ENCODE measurements at places on chromosomes 12 and 14.

GRCh38 chr12:108854451-108855283 is 2.7 kb downstream of the SSH1 start:
- no peak for DNase-seq

DNA sequence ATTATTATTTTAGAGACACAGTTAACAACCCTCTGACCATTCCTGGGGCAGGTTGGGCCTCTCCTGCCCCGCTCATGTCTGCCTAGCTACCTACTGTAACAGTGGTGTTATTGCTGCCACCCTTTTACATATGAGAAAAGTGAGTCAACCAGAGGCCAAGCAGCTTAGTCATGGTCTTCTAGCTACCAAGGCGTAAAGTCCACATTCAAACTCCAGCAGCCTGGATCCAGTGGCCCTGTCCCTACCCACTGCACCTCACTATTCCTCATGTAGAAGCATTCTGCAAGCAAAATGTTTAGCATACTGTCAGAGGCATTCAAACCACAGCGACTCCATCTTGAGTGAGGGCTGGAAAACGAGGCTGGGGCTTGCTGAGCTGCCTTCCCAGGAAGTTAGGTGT is 95.8 kb downstream of the SLC15A4 start:
- DNase-seq = no peak

DNA sequence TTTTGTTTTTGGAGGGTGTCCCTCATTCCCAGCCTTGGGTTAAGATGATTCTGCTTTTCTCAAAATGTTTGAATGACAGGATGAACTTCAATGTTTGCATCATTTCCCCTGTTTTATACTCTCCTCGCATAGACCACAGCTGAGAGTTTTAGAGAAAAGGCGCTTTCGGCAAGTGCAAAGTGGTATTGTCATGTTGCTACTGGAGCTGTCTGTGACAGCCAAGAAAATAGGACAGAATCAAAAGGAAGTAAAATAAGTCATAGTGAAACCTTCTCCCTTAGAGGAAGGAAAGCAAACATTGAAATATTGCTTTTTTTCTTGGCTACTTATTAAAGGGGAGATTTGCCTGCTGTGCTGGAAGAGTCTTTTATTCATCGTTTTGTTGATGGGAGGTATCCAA is 33.5 kb upstream of the ARHGAP5 start:
- no peak for DNase-seq

DNA sequence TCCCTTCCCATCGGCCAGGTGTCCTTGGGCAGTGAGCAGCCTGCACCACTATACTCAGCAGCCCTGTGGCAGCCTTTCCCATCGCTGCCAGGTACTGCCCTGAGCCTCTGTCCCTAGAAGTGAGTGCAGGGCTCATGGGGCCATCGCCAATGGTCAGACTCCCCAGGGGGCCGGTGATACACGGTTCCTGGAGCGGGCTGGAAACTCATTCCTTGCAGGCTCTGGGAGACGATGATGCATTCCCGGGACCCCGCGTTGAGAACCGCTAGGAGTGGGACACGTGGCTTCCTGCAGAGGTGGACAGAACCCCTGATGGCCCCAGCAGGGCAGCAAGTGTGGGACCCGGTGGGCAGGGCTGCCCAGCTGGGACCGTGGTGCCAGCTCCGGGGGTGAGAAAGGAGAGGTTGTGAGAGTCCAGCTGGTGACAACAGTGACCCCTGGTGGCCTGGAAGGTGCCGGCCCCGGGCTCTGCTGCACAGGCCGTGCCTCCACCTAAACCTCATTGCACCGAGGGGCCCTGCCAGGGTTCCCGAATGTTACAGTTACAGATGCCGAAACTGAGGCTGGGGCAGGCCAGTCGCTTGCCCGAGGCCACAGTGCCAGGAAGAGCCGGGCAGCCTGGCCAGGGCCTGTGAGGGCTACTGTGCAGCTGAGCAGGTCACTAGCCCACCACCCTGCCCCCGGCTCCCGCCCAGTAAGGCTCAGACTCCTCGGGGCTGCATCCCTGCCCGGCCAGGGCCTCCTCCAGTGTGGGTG is 33.8 kb downstream of the FBRSL1 start:
- DNase-seq = no peak

DNA sequence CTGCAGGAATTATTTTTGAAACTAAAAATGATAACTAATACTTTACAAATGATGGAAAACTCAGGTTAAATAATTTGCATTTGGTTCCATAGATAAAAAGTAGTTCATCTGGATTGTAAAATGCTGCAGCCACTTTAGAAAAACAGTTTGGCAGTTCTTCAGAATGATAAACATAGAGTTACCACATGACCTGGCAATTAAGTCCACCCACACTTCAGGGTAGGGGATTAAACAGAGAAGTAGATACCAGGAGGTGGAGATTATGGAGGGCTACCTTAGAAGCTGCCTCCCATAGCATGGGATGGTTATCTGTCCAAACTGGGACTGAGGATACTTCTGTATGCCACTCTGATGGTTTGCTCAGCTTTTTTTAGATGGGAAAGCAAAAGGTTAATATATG is 22.2 kb downstream of the ARF6 start:
- DNase-seq = no peak

DNA sequence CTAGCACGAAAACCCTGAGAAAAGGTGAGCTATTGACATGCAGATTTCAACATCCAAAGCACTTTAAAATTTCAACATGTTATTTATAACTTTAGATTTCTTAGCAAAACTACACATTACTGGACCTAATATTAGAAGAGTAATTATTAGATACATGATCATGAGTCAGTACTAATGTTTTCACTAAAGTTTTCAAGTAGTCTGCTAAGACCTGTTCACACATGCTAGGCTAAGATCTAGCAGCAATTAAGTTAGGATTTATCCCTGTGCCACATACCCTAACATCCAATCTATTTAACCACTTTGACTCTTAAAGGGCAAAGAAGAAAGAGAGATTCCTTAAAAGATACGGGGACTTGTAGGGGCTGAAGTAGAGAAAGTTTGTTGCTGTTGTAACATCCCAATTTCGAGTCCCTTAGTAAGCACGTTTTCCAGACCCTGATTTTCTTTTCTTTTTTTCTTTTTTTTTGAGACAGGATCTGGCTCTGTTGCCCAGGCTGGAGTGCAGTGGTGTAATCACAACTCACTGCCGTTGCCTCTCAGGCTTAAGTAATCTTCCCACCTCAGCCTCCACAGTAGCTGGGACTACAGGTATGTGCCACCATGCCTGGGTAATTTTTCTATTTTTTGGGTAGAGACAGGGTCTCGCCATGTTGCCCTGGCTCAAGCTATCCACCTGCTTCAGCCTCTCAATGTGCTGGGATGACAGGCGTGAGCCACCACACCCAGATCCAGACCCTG is 102.5 kb upstream of the ATF7IP start:
- no peak for DNase-seq

DNA sequence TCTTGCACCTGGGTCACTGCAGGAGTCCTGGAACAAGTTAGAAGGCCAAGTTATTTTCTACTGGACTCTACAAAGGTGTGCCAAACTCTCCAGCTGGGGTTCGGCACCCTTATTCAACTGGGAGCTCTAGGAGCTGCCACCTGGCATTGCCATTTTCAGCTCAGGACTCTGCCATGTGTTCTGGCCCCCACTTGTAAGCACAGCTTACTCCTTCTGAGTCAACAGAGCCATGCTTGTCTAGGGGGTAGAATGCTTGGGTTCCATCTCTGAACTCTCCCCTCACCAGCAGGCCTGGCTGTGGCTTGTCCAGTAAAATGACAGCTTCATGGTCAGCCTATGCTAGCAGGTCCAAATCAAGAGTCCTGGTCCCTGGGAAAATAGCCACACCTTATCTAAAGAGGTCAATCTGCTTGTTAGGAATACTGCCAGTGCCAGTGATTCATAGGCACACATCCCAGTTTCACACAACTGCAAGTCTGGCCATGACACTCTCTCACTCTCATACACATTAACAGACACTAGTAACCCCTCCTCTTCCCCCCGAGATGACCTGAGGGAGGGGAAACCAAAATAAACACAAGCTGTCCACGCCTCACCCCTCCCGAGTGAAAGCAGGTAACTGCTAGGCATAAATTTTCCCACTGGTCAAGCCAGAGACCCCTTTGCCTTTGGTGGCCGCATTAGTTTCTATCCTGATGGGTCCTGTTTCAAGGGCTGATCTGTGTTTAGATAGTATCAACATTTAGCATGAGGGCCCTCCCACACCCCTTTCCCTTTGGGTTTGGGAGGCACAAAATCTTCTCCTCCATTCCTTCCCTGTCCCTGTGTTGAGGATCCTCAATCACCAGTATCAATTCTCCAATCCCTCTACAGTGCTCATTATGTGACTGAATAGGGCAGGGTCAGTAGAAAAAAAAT is 182.3 kb upstream of the GZMB start:
- DNase-seq = no peak

- no peak for DNase-seq
Measured at GRCh38 chr14:33916663-33917565, 34.0 kb downstream of the EGLN3 start.

DNA sequence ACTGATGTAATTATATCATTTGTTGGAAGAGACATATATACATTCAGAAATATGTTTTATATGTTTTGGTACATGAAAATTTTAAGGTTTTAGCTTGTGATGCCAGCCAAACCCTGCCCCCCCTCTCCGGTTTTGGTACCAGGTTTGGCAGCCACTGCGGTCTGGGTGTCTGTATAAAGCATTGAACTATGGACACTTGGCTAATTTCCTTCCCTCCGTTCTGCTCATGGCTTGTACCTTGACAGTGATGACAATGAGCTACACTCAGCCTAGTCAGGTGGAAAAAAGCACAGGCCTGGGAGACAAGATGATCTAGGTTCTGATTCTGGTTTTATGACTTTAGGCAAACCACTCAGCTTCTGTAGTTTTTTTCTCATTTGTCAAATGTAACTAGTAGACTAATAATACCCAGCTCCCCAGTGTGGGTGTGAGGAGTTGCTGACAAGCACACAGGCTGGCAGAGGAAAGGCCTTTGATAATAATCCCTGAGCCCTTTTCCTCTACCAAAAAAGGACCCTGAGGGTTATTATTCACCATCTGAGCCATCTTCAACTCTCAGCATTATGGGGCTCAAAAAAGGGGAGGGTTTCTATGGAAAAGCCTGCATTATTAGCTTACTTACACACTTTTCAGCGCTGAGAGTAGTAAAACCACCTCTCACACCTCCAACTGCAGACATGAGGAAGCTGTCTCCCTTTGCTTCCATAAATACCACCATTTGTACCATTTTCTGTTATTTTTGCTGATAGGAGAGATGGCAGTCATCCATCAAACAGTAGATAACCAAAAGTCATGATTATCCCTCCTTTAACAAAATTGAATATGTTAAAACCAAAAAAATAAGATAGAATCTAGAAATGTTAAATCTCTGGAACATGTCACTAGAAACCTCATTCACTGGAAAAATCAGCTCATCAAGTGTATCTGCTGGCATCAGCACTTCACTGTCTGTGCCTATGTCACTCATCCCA is 76.3 kb upstream of the PSMC1 start:
- DNase-seq = no peak

GRCh38 chr14:36989806-36990205 is 182.6 kb downstream of the SLC25A21 start:
- DNase-seq = no peak

DNA sequence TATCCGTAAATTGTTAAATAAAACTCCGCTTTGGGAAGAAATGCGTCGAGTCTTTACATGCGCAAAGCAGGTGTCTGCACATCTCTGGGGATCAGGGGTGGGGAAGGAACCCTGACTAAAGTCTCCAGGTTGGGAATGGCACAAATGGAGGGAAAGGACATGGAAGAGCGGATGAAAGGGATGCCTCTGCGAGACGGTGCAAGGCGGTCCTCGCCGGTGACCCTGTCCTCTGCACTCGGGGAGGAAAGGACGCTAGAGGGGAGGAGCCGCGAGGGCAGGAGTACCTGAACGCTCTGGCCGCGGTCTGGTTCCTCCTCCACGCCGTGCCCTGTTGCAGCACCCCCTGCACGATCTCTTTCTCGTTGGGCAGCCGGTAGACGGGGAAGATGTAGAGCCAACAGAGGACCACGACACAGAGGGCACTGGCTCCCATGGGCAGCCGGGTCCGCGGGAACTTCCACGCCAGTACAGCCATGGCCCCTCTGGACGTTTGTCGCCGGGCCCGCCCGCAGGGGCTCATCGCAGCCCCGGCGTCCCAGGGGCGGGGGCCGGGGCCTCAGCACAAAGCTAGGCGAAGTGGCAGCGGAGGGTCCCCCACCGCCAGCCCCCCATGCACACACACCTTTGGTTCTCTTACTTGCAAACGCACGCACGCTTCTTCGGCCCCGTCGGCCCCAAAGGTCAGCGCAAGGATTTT is 646 bp downstream of the ST8SIA1 start:
- DNase-seq = no peak

GRCh38 chr12:18457362-18457761 is 196.0 kb downstream of the PIK3C2G start:
- no peak for DNase-seq

GRCh38 chr12:111438481-111438880 is 32.8 kb downstream of the SH2B3 start:
- no peak for DNase-seq

DNA sequence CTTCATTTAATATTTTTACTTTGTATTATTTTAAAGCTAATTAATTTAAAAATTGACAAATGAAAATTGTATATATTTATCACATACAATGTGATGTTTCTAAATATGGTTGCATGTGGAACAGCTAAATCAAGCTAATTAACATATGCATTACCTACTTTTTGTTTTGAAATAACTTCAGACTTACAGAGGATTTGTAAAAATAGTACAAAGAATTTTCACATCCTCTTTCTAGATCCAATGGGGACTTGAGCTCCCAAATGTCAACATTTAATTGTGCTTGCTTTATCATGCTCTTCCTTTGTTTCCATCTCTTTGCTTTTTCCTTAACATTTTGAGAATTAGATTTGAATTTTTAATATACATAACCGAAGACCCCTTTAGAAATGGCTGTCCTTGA is 6.6 kb downstream of the DCD start:
- DNase-seq = no peak

DNA sequence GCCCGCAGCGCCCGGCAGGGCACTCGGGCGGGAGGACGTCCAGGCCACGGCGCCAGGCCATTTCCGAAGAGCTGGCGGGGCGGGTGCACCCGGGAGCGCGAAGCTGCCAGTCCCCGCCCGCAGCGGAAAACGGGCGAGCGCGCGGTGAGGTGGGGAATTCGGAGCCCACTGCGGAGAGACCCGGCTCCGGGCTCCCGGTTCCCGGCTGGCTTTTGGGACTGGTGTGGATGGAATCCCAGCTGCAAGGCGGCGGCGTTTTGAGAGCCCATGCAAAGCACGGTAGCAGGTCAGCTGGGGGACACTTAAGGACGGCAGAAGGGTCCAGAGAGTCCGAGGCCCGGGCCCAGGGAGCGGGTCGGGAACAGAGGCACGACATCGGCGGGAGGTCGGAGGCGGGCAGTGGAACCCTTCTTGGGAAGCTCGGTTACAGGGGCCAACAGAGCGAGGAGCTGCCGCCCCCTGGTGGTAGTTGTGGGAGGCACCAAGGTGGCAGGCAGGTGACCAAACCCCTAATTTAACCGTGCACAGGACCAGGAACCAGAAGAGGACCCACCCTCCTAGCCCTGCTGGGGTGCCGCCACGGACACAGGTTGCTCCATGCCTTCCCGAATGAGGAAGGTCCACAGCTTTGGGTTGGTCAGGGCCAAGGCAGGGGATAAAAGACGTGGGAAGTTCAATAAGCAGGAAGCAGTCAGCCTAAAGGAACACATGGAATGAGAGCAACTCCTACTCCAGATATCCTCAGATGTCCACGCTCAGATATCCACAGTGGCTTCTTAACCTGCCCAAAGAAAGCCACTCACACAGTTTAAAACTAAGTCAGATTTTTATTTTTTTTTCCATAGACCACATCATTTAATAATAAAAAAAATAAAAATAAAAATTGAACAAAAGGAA is 685 bp upstream of the CDH24 start:
- DNase-seq = no peak
